ENCODE measurements at places on chromosomes 3 and 15.

GRCh38 chr3:50486219-50486888 is 17.1 kb downstream of the CACNA2D2 start:
- no peak for DNase-seq

DNA sequence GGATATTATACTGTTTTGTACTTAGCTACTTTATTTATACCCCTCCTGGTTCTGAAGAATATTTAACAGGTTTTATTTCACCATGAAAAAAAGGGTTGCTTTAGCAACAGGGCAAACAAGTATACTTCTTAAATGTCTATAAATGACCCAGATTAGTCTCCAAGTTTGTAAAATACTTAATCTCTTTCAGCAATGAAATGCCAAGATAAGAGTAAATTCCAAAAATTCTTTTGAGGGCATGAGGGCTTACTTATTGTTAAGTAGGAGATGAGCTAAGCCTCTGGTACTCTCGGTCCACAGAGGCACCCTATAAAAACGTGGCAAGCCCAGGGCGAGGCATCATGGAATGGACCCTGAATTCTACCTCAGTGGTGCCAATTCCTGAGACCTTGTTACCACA is 264.8 kb upstream of the NSMCE3 start:
- no peak for DNase-seq

DNA sequence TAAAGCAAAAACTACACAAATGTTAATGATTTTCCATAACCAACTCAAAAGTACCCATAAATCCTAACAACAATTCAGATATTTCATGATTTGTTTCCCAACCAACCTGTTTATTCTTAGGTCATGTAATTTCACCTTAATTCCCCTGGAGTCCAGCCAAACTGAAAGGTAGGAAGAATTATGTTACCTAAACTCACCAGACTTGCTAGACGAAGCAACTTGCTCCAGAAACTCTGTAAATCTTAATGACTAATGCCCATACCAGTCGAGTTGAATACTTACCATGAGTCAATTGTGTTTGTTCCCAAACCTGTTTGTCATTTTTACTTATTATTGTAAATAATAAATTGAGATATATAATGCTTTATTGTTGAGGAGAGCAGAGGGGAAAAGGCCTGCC is 1030.0 kb downstream of the TBL1XR1 start:
- no peak for DNase-seq

- no peak for DNase-seq
Measured at GRCh38 chr3:105862217-105862616, 6.6 kb downstream of the CBLB start.

DNA sequence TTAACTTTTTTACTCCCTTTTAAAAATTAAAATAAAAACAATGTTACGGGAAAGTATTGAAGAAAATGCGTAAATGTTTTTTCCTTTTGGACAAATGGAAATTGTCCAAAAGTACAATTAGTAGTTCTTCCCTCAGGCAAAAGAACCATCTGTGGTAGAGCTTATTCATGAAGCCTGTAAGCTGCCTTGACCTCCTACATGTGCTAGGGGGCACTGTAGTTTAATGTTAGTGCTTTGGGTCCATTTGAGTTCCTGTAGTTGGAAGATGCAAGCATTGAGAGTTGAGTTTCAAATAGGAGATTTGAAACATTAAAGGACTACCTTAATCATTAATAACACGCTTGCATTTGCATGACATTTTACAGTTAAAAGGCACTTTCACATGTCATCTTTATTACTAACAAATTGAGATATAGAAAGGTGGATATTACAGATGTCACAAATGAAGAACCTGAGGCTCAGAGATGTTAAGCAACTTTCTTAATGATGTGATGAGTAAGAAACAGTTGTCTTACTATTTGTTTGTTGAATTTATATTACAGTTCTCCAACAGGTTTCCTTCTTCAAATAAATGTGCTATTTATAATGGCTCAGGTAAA is 1.8 kb upstream of the ZNF385D start:
- DNase-seq = no peak

- DNase-seq = no peak
Measured at GRCh38 chr15:68565726-68566125, 13.1 kb upstream of the CORO2B start.

- no peak for DNase-seq
Measured at GRCh38 chr3:182969277-182969676, 11.1 kb downstream of the DCUN1D1 start.

DNA sequence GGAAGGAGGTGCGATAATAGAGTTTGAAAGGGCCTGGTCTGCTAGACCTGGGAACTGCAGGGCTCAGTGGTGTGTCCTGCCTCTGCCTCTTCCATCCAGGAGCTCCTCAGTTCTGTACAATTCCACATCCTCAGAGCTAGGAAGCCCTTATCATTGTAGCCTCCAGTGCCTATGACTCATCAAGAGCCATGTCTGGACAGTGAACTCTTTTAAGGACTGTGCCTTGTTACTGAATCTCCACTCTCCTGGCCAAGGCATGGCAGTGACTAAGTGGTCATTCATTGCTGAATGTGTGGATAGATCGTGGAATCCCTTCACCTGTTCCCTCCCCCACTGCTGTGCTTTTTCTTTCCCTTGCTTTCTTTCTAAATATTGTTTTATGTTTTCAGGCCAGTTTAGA is 2.9 kb downstream of the TIMP4 start:
- DNase-seq = no peak

- no peak for DNase-seq
Measured at GRCh38 chr3:160784853-160785252, 28.8 kb downstream of the PPM1L start.

GRCh38 chr3:128804811-128805155 is 74.6 kb upstream of the ACAD9 start:
- DNase-seq = no peak

- DNase-seq = no peak
Measured at GRCh38 chr15:40439960-40440742, 602 bp upstream of the BAHD1 start.

DNA sequence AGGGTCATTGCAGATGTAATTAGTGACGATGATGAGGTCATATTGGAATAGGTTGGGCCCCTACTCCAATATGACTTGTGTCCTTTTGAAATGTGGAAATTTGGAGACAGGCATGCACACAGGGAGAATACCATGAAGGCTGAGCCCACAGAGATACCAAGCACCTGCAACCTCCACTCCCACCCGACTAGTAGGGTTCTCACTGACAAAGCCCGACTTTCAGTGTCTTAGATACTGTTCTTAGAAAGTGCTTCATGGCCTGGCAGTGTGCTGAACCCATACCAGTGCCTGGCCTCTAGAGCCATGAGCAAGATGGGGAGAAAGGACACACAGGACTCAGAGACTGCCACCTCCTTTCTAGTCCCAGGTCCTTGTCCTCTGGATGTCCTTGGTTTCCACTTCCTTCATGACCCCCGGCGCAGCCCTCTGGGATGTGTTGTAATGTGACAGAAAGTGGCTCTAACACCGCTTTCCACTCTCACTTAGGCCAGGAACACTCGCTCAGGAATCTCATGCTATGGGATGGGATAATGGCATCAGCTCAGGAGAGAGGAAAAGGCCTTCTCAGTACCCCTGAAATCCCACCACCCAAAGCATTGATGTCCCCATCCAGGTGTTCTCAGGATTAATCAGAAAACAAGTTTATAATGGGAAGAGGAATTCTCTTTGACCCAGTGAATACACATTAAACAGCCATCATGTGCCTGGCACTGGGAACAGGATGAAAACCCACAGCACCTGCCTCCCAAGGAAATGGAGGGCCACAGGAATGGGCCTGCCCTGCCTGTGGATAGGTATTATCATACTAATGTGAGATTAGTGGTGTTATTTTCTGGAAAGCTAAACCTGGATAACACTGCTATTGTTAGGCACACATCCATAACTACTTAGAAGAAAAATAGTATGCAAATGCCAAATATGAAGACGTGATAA is 59.9 kb downstream of the RPL39L start:
- no peak for DNase-seq

GRCh38 chr3:127369356-127369935 is 81.6 kb upstream of the PRR20G start:
- DNase-seq = no peak

DNA sequence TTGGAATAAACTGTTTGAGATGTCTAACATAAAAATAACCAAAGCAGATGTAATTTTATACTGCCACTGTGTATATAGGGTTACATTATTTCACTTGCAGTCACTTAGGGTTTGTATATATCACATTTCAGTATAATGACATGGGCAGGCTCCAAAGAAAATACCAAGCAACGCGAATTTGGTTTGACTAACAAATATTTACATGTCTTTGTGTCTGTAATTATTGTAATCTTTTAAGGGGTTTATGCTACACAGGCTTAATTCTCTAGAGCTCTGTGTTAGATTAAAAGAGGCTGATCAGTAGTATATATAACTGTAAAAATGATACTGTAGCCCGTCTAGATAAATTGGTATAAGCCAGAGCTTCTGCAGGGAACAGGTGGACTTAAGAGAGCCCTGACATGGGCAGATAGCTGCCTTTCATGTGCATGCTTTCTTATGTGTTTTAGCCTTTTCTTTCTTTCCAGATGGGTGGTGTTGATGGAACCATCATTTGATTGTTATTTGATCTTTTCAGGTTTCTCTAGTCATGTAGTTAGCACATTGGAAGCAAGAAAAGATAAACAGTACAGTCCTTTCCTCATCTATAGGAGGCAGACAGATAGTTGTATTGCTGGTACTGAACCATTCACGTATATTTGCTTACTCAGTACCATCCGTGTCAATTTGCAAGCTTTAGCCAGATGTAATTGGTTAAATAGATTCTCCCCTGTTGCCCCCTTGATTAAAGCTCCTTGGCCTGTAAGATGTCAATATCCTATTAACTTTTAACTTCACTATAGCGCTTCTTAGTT is 86.1 kb downstream of the GALK2 start:
- DNase-seq = no peak

GRCh38 chr3:101635345-101635744 is 41.6 kb downstream of the ZBTB11 start:
- DNase-seq = no peak

GRCh38 chr3:39166932-39167532 is 13.6 kb upstream of the CSRNP1 start:
- no peak for DNase-seq

DNA sequence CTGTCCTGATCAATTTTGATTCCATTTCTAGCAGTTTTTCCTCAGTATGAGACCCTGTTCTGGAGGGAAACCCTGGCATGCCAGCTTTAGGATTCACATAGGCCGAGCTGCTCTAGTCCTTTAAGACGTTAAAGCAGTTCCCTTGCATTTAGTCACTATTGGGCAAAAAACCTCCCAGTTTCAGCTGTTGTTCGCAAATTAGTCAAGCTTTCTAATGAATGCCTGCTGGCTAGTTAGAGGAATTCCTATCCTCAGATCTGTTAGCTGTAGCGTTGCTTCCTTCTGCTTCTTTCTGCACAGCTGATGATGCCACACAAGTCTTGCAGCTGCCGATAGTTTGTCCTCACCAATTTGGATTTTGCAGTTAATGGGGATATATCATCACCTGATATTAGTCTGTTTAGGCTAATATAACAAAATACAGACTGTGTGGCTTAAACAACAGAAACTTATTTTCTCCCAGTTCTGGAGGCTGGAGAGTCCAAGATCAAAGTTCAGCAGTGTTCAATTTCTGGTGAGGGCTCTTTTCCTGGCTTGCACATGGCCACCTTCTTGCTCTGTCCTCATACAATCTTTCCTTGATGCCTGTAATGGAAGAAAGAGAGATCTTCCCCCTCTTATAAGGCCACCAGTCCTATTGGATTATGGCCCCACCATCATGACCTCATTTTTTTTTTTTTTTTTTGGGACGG is 7.5 kb upstream of the UBL7 start:
- no peak for DNase-seq

DNA sequence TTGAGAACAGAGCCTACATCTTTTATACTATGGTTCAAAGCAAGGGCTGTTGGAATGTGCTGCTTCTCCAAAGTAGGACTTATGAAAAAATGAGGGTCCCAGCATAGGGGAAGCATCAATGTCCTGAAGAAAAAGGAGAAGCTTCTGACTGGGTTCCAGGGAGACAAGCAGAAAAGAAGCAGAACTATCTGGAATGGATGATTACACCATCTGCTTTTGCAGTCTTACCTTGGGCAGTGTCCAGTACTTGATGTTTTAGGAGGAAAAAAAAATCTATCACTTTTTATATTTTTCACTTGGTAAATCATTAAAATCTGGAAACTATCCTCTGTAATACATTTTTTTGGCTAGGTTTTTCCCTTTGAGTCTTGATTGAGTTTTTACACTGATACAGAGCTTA is 57.9 kb upstream of the DPH6 start:
- DNase-seq = no peak

GRCh38 chr3:179189759-179190158 is 41.6 kb downstream of the PIK3CA start:
- DNase-seq = no peak

DNA sequence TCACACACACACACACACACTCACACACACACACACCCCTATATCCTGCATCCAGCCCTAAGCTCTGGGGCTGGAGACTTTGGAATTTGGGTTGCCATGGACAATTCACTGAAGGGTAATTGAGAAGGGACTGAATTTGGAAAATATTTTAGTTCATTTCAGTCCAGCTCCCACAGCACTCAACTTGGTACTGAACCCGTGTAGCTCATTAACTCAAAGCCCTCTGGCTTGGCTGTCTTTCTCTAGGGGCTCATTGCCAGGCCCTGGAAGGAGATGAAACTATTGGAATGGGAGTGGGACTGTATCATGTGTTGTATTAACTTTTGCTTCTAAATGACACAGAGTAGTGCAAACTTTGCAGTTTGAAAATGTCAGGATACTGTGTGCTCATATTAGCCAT is 157.3 kb downstream of the EPHB1 start:
- DNase-seq = no peak

DNA sequence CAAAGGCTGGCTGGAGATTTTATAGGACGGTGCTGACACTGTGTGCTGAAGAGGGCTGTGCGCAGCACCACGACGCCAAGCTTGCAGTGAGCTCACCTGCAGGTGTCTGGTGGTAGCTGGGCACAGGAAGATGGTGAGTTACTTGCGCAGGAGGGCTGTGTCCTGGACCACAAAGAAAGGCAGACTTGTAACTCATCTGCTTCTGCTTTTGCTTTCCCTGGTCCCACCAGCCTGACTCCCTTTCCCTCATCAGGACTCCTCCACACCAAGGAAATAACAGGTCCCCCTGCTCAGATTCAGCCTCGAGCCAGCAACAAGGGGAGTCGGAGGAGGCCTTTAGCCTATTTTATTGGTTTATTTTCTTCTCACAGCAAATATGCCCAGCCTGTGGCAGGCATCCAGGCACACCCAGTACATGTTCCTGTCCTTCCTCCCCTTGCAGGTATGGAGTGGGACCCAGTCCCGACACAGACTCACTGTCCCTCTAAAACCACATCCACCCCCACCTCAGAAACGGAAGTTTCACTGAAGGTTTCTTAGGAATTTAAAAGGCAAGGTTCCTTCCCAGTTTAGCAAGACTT is 35.6 kb upstream of the FLNB start:
- DNase-seq = no peak

- DNase-seq = no peak
Measured at GRCh38 chr3:150675587-150675986, 28.1 kb downstream of the ERICH6 start.
